ENCODE measurements at places on chromosomes 12 and 14. TPM values are rescaled to one million over a fixed set of nuclear protein-coding genes. Genes with fewer than 3 reads are reported as not detected.

GRCh38 chr12:62656591-62657362 lies 190.2 kb downstream of the MON2 start:
- DNase-seq, result no peak

GRCh38 chr12:54352022-54352531 lies 12.2 kb downstream of the GPR84 start:
- no peak for DNase-seq

The ACRBP gene
- 2.6 TPM for total RNA-seq

DNA sequence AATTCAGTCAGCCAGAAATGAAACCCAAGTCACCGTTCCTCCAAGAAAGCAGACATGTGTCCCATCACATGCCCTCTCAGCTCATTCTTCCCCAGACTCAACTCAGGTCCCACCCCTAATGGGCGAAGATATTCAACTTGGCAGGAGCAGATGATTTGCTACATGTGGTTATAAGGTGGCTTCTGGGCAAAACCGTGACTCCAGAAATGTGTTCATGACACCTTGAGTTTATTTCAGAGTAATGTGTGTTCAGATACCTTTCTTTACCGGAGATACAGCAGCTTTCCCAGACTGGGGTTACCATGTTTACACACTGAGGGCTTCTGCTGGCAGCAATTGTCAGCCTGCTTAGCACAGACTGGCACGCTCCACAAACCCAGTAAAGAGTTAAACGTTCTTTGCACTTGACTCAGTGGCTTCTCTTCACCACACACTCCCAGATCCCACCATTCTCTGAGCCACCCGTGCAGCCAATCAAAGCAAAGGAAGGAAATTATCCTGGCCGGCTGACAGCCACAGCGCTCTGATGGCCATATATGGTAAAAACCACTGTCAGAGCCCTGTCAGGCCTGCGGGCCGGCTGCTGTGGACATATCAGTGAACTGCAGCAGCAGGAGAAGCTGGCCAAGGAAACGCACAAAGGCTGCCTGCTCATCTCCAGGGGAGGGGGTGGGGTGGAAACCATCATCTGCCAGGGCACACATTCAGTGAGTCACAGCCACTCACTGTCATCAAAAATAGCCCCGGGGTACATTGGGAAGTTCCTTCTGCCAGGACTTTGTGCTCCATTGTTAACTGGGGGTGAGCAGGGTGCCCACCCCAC lies 39.9 kb downstream of the CORO1C start:
- DNase-seq, result peak; percentile 70

- no peak for DNase-seq
Measured at GRCh38 chr14:104130974-104131651, 7.3 kb upstream of the KIF26A start.

The C3AR1 gene
- 5.4 TPM for total RNA-seq

The SDSL gene
- total RNA-seq, result 4.5 TPM

GRCh38 chr12:26323673-26324072 lies 128.3 kb downstream of the SSPN start:
- DNase-seq, result no peak

GRCh38 chr12:125203145-125203765 lies 138.0 kb downstream of the AACS start:
- no peak for DNase-seq

The EPYC gene
- total RNA-seq, result not detected

The SCNN1A gene
- total RNA-seq, result 0.67 TPM

- DNase-seq, result no peak
Measured at GRCh38 chr14:104139460-104140212, 1.2 kb downstream of the KIF26A start.

The TMEM132C gene
- total RNA-seq, result not detected

- DNase-seq, result no peak
Measured at GRCh38 chr14:72254937-72255472, 322.8 kb downstream of the RGS6 start.

DNA sequence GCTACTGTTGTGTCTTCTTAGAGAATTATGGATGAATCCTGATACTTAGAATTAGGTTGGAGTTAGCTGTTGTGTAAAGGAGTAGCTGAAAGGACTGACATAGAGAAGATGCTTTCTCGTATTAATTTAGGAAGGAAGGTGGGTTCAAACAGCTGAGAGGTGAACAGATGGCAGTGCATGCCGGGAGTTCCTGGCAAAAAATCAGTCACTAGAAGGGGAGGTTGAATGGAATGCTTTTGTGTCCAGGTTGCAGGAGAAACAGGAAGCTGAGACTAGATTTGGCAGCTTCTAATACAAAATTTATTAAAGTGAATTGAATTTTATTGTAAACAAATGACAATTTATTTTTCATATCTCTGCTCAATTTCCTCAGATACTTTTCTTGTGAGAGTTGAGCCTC lies 70.8 kb downstream of the BTG1 start:
- no peak for DNase-seq

The BMP4 gene
- total RNA-seq, result 0.60 TPM

DNA sequence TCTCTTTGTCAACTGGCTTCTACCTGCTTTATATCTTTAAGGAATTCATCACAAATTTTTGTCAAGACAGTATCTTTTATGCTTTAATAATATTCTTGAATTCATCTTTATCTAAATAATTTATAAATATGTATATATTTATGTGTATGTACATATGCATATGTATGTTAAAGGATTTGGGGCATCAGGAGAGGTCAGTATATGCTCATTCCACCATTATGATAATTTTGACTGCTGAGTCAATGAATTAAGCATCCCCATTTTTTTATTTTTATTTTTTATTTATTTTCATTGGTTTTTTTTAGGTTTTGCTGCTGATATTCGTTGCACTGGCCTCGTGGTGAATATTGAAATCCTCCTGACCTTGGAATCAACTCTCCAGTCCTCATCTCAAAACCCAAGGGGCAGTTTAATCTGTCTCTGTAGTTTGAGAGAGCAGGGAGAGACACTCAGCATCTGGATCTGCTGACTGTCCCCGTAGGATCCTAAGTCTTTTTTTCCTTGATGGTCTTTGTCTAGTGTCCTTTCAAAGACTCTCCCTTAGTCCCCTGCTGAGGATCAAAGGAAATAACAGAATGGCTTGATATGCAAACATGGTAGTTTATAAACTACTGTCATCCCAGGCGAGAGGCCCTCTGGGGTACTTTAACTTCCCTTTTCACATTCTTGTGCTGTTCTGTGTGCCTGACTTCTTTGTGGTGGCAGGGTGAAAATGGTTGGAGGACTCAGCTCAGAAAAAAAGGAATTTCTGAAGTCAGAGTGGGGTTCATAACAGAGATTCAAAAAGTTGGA lies 218.7 kb downstream of the DIO2 start:
- no peak for DNase-seq

The OASL gene
- total RNA-seq, result 28.5 TPM

- DNase-seq, result no peak
Measured at GRCh38 chr12:124758266-124759220, 105.1 kb downstream of the SCARB1 start.

DNA sequence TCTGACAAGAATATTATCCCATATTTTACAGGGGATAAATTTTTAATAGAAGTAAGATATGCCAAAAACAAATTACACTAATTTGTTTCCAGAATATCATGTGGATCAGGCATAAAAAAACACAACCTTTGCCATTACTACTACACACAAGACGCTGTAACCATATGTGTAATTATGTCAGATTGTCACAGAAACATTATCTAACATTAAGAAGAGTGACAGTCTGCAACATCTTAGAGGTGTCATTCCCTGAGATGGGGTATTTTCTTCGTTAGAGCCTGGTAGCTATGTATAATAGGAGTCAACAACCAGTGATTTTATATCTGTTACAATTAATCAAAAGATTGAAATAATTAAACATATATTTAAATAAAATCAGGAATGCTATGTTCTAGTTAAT lies 518.9 kb downstream of the RERGL start:
- no peak for DNase-seq

- peak; percentile 76 for DNase-seq
Measured at GRCh38 chr12:119938049-119938667, 50.9 kb upstream of the BICDL1 start.

- DNase-seq, result no peak
Measured at GRCh38 chr12:61797266-61797665, 462.9 kb upstream of the USP15 start.

The NRIP2 gene
- total RNA-seq, result not detected

GRCh38 chr14:70665448-70666360 lies 24.0 kb downstream of the TTC9 start:
- DNase-seq, result no peak

GRCh38 chr14:105136401-105137322 lies 31.9 kb downstream of the JAG2 start:
- DNase-seq, result no peak

- no peak for DNase-seq
Measured at GRCh38 chr12:22396253-22396652, 61.7 kb upstream of the ST8SIA1 start.

- no peak for DNase-seq
Measured at GRCh38 chr12:78680596-78680995, 184.0 kb upstream of the SYT1 start.

GRCh38 chr12:12333407-12334366 lies 16.4 kb downstream of the MANSC1 start:
- DNase-seq, result no peak

The OR6C6 gene
- total RNA-seq, result not detected

- DNase-seq, result peak; percentile 81
Measured at GRCh38 chr14:106790189-106791036, 1264.0 kb downstream of the TMEM121 start.

The WNT1 gene
- total RNA-seq, result 0.29 TPM

GRCh38 chr12:40971911-40972310 lies 216.2 kb upstream of the PDZRN4 start:
- no peak for DNase-seq

DNA sequence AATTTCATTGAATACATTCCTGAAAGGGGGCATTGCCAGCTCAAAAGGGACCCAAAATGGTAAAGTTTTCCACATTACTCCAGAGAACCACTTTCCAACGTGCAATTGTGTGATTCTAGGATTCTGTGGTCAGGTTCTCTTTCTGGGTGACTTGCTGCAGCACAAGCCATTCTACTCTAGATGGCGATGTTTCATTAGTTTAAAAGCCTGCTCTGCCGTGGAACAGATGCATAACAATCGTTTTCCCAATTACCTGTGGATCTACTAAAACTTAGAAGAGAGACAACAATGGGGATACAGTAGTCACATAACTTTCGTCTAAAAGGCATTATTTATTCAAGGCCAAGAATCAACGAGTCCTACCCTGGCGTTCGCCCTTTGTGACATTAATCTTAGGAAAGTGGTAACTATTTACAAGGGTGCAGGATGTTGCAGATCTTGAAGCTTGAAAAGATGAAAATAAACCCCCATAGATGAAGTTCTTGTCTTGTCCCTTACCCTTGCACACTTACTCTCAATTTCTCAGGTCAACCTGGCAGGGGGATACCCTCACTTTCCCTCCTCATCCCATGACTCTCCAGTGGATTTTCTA lies 400.9 kb downstream of the SNAPC1 start:
- peak; percentile 20 for DNase-seq

GRCh38 chr12:100993916-100994450 lies 199.4 kb downstream of the ANO4 start:
- DNase-seq, result no peak

The RNASE8 gene
- not detected for total RNA-seq

The DLGAP5 gene
- total RNA-seq, result 109 TPM

DNA sequence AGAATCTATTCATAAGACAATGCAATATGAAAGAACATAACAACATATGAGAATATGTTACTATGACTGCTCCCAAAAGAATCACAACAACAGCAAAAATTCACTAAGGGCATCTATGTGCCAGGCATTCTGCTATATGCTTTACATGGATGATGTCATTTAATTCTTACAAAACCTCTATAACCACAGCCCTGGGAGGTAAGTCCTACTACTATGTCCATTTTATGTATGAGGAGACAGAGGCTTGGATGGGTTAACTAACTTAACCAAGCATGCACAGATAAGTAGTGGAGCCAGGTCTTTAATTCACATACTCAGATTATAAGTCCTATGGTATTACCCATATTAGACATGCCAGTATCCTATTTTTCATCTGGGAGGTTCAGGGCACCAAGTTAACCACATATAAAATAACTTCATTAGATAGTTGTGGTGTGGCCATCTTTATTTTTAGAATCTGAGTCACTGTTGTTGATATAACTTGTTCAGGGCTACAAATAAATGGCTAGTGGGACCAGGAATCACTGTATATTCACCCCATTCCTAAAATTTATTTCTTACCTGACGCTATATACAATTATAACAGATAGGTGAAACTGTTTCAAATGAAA lies 33.2 kb upstream of the RAD51AP1 start:
- no peak for DNase-seq

DNA sequence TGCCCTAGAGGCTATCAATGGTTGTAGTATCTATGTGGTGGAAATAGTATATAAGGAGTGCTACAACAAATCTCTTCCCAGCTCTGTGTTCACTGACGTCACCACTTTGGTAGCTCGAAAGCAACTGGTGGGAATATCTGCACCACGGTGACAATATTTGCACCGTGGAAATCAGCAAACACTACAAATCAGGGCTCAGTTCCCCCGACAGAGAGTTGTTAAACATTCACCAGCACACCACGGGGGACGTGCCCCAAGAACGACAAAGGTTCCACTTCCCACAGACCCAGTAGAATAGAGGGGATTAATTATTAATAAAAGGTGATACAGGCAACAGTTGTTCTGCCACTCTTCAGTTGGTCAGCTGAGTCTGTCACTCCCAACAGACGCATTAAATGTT lies 98.4 kb downstream of the CCDC60 start:
- DNase-seq, result no peak

- DNase-seq, result no peak
Measured at GRCh38 chr12:65494537-65494936, 216.1 kb downstream of the MSRB3 start.

DNA sequence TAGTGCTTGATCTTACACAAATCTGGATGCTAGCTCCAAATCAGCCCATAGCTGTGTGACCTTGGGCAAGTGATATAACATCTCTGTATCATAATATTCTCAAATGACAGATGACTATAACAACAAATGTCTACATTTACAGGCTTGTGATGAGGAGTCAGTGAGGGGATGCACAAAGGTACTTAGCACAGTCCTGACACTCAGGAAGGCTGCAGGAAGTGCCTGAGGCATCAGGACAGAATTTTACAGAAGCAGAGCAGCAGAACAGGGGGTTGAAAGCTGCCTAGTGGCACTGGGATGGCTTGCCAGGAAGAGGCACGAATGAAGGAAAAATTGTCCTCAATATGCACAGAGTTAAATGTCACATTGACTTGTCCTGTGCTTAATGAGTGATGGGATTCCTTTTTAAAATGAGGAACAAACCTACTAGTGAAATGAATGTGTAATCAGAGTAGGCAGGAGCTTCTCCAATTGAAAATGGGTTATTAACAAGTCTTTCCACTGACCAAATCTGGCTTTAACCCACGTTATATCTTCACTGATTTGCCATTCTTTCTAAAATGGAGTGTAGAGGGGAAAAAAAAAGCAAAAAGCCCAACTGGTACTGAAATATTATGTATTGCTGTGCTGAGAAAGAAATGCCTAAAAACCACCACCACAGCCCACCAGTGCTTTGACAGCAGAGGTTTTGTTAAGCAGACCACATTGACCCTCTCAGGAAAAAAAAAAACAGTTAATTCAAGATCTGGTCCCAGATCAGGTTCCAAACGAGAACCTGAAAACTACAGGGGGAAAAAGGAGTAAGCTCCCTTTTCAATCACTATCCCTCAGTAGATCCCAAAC lies 11.6 kb downstream of the BTG1 start:
- no peak for DNase-seq

The TXNRD1 gene
- 80.9 TPM for total RNA-seq

- DNase-seq, result no peak
Measured at GRCh38 chr12:53652366-53652765, 23.5 kb downstream of the ATP5MC2 start.

- no peak for DNase-seq
Measured at GRCh38 chr12:25347716-25348592, 97.2 kb upstream of the KRAS start.

The ARHGEF40 gene
- not detected for total RNA-seq
